CD8-positive, alpha-beta T cell (primary cell): ENCODE measurements at places on chromosomes 5 and 9.

GRCh38 chr9:106869458-106869857 lies 6.5 kb downstream of the ZNF462 start:
- DNase-seq: no peak

DNA sequence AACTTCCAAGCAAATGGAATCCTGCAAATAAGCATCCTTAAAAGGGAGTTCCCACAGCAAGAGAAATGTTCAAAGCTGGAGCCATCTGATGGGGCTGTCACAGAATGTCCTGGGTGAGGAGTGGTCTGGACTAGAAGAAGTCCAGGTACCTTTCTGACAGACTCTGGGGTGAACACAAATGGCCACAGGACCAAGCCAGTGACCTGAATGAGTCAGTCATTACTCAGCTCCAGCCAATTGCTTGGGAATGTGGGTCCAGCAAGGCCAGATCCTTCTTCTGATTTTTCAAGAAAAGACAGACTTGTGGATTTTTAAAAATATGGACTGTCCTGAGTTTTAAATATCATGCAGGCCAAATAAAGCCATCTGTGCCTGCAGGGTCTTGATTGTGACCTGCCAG lies 30.1 kb downstream of the GALNT10 start:
- DNase-seq: no peak

- DNase-seq: no peak
Observed at GRCh38 chr9:120926397-120926928, at the start of gene TRAF1. TRAF1 (minus strand) TSS chr9:120926796; CDS start chr9:120926075, 721 bp downstream.

DNA sequence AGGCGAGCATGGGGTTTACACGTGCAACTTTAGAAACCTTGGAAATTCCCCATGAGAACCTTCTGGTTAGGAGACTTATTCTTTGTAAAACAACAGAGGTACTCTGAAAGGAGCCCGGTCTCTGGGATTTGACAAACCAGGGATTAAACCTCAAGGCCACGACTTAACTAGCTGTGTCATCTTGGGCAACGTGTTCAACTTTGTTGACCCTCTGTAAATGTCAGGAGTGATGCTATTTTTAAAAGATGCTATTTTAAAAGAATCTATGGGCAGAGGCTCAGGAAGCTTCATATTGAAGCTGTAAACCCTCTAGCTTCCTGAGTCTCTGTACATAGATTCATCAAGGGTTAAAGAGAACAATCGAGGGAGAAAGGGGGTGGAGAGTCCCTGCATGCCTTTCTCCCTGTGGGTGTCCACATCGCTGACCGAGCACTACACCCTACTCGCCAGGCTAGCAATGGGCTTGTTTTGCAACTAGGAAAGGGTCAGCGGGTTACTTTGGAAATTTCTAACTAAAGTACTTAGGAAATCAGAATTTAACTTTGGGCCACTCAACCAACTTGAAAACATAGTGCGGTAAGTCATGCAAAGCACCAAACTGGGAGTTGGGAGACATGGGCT lies 2.1 kb downstream of the SLC36A2 start:
- no peak for DNase-seq
